OCI-LY7 (cell line): ENCODE measurements at places on chromosomes 3 and 15. TPM values are rescaled to one million over a fixed set of nuclear protein-coding genes. Genes with fewer than 3 reads are reported as not detected.

GRCh38 chr3:13500133-13500885 is 20.2 kb downstream of the HDAC11 start:
- DNase-seq, result peak; percentile 27

- no peak for DNase-seq
These were observed 901.4 kb downstream of the MCTP2 start for GRCh38 chr15:95132774-95133173.

DNA sequence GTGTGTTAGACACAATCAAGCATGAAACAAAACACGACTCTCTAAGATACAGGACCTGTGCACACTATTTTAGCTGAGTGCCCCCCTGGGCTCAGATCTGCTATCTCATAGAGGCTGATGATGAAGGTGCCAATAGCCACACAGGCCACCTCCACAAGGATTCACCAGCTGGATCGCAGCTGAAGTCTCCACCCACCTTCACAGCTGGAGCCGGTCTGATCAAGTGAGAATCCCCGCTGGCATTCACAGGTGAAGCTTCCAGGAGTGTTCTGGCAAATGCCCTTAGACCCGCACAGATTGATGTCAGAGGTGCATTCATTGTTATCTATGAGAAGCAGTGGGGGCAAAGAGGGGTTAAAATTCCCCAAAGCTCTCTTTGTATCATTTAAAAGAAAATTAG is 90.1 kb downstream of the DUT start:
- DNase-seq, result no peak

DNA sequence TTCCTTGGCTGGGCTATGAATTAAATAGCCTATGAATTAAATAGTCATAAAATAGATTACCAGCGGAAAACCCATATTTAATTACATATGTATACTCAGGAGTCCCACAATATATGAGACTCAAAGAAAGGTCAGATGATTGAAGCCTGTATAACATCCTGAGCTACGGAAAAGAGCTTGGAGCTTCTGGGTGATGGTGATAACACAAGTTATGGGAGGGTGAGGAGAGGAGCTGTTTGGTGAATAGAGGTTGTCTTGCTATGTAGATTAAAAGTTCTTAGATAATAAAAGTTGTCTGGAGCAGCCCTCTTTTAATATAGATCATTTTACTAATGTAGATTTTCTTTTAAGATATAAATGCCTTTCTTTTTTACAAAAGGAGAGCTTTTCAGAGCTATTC is 1.8 kb downstream of the PML start:
- DNase-seq, result no peak

GRCh38 chr15:88902846-88903245 is 7.5 kb upstream of the HAPLN3 start:
- no peak for DNase-seq

Gene RFTN1
- 138 and 152 TPM in 2 replicates for total RNA-seq

Gene FETUB
- not detected in 2 replicates for total RNA-seq

DNA sequence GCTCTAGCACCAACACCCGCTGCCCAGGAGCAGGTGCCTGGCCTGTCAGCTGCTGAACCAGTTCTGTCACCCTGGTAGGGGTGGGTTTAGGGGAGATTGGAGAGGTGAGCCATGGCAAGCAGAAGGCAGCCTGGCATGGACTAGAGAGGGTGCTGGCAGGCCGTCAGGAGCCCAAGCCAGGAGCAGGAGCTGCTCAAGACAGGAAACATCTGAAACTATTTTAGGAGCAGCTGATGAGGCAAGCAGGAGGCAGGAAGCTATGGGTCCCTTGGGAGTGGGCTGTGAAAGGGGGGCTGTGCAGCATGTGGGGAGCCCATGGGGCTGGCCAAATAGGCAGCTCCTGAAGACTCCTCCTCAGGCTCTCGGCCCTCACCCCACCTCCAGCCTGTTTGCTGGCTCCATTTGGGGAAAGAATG is 2.3 kb downstream of the INKA1 start:
- DNase-seq, result peak; percentile 86

DNA sequence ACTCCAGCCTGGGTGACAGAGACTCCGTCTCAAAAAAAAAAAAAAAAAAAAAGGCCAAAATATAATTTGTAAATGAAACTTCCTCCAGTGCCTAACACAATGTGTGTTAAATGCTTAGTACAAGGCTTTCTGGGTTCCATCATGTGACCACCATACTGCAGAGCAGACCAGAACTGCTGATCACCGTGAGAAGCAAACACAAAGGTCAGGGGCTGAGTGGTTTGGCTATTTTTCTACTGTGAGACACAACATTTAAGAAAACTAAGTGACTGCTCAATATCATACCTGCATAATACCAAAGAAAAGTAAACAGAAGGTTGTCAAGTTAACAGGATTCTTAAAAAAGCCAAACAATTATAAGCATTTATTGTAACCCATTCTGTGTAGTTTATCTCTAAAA is 13.2 kb downstream of the ABCC5 start:
- DNase-seq, result no peak

DNA sequence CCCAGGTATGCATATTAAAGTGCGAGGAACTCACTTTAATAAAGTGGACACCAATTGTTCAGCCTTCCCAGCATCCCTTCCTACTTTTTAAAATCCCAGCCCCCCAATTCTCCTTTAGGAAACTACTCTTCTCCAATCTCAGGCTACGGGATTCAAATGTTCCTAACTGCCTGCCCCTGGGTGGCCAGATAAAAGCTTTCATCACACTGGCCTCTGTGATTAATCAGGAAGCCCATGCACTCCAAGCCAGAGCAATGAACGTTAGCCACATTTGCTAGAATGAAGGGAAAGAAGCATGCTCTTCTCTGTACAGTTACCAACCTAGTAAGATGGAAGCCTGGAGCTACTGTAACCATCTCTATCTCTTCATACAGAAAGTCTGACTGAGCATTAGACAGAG is 250.3 kb upstream of the UBE2E2 start:
- DNase-seq, result no peak

Gene HES1
- 3.0 and 3.4 TPM in 2 replicates for total RNA-seq

Gene DPPA2
- total RNA-seq, result not detected in 2 replicates

Gene RTP1
- not detected in 2 replicates for total RNA-seq

DNA sequence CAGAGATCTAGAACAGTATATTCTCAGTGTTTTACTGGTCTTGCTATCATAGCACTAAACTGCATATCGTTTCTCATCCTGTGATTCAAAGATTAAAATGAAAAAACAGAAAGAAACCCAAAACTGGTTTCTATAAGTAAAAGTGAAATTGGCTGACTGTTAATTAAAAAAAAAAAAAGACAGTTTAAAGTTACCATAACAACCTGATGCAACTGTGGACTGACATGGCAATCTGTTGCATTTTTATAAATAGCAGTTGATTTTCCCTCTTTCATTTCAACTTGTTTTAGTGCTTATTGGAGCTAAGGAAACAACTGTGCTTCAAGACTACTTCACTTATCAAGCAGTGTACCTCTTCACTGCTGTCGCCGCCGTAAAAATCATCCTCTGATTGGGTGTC is 186.6 kb downstream of the CFAP20DC start:
- DNase-seq, result no peak

GRCh38 chr3:48347500-48347899 is 14.0 kb upstream of the SPINK8 start:
- DNase-seq, result no peak

GRCh38 chr3:31230425-31231223 is 302.1 kb upstream of the STT3B start:
- no peak for DNase-seq

Gene PPP2R3A
- total RNA-seq, result 0.27 and 0.28 TPM in 2 replicates

DNA sequence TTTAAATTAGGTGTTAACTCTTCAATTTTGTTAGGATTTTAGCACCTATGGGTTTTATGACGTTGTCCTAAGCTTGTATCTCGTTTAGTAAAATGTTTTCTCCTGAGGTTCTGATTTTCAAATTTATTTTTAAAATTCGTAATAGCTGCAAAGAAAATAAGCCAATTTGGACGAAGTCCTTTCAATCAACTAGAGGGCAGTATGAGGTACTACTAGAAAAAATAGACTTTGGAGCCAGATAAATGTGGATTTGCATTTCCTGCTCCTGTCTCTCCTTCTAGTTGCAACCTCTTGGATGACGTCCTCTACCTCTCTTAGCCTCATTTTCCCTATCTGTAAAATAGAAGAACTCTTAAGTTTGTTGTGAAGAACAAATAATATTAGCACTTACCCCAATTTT is 81.1 kb downstream of the SLTM start:
- DNase-seq, result peak; percentile 8

GRCh38 chr15:58331560-58331912 is 100.3 kb upstream of the LIPC start:
- DNase-seq, result no peak

Gene C15orf62
- total RNA-seq, result 2.4 and 2.7 TPM in 2 replicates

GRCh38 chr3:148203297-148204010 is 494.2 kb upstream of the AGTR1 start:
- no peak for DNase-seq

- peak; percentile 63 for DNase-seq
These were observed 639 bp downstream of the NIPA1 start for GRCh38 chr15:22786868-22787698.

Gene SPRED1
- total RNA-seq, result 19.9 and 21.1 TPM in 2 replicates

DNA sequence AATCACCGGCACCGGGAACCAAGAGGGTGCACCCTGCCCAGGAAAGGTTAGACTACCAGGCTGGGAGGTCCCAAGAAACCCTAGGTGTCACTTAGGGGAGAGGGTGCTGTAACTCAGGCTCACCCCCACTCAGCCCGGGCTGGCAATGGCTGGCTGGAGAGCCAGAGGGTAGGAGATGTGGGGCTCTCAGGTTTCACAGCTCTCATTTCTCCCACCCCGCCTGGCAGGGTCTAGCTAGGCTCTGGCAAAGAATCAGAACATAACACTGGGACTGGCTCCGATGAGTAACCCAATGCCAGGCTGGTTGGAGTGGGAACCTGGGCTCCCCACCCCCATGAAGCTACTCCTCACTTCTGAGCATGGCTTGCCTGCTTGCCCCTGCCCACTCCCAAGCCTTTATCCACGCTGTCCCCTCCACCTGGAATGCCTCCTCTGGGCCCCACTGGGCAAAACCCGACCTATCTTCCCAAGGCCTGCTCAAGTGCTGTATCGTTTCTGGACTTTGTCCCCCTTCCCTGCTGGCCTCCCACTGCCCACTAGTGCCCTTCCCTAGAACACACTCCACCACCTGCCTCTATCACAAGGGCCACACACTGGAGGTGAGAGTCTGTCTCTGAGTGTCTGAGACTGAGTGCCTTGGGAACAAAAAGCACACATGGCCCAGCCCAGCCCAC is 2.0 kb downstream of the CIB2 start:
- DNase-seq, result no peak

Gene CMTM7
- total RNA-seq, result 19.0 TPM in 2 replicates

GRCh38 chr3:130688015-130688688 is 58.5 kb downstream of the PIK3R4 start:
- no peak for DNase-seq

- DNase-seq, result no peak
These were observed 134.0 kb upstream of the TBL1XR1 start for GRCh38 chr3:177331203-177331835.

- DNase-seq, result no peak
These were observed 65.8 kb downstream of the EXOG start for GRCh38 chr3:38561746-38562466.

Gene AHSG
- not detected in 2 replicates for total RNA-seq

DNA sequence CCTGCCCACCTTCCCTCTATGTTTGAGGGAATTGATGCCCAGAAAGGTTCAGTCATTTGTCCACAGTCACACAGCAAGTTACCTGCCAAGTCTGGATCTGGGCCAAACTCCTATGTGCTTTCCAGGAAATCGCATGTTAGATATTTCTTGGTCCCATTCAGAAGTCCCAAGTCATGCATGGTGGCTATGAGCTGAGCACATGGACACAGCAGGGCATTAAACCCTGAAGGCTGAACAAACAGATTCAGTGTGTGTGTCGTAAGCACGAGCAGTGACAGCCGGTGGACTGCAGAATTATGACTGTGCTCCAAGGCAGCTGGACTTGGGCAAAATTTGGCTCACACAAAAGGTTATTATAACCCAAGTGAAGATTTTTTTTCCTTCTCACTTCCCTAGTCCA is 11.4 kb upstream of the SLC6A6 start:
- DNase-seq, result no peak

- DNase-seq, result no peak
These were observed 683.8 kb upstream of the NR2F2 start for GRCh38 chr15:95646484-95647273.

DNA sequence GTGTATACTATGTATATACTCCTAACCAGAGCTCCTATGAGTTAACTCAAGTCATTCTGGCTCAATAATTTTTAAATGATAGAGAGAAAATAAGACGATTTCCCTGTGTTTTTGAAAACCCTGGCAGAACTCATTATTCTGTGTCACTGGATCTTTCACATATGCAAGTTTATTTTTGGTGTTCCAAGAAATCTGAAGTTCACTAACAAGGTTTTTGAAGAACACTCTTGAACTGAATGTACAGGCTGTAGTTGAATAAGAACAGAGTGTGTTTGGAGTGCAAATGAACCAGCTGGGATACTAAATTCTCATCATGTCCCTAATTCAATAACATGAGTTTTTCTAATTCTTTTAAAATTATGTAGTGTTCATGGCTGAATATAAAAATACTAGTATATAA is 466.9 kb upstream of the SUCLG2 start:
- DNase-seq, result no peak

Gene PLXNB1
- 6.4 and 7.7 TPM in 2 replicates for total RNA-seq

- no peak for DNase-seq
These were observed 366.0 kb downstream of the PTPRG start for GRCh38 chr3:61927332-61927731.

GRCh38 chr3:194312743-194313281 is 38.3 kb downstream of the CPN2 start:
- DNase-seq, result no peak

Gene FRMD5
- not detected in 2 replicates for total RNA-seq

Gene APOD
- not detected in 2 replicates for total RNA-seq

Gene TGM5
- not detected in 2 replicates for total RNA-seq

DNA sequence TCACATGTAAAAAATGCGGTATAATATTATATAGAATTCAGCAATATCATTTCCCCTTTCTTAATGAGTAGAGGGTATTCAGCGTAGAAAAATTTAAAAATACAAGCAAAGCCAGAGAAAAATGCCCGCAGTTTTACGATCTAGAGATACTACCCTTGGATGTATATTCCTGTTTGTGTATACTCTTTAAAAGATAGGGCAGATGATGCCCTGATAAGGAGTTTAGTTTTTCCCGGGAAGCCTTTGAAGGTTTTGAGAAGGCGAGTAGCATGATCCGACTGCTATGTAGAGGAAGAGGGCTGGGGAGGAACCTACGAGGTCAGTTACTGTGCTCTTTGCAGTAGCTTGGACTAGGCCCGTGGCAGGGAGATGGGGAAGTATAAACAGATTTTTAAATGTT is 1.2 kb downstream of the YEATS2 start:
- peak; percentile 51 for DNase-seq

Gene ZPLD1
- not detected in 2 replicates for total RNA-seq

Gene FANCD2
- 130 and 134 TPM in 2 replicates for total RNA-seq

Gene GREM1
- total RNA-seq, result not detected in 2 replicates
